MM.1S (cell line): ENCODE measurements at places on chromosomes 16 and 17.

DNA sequence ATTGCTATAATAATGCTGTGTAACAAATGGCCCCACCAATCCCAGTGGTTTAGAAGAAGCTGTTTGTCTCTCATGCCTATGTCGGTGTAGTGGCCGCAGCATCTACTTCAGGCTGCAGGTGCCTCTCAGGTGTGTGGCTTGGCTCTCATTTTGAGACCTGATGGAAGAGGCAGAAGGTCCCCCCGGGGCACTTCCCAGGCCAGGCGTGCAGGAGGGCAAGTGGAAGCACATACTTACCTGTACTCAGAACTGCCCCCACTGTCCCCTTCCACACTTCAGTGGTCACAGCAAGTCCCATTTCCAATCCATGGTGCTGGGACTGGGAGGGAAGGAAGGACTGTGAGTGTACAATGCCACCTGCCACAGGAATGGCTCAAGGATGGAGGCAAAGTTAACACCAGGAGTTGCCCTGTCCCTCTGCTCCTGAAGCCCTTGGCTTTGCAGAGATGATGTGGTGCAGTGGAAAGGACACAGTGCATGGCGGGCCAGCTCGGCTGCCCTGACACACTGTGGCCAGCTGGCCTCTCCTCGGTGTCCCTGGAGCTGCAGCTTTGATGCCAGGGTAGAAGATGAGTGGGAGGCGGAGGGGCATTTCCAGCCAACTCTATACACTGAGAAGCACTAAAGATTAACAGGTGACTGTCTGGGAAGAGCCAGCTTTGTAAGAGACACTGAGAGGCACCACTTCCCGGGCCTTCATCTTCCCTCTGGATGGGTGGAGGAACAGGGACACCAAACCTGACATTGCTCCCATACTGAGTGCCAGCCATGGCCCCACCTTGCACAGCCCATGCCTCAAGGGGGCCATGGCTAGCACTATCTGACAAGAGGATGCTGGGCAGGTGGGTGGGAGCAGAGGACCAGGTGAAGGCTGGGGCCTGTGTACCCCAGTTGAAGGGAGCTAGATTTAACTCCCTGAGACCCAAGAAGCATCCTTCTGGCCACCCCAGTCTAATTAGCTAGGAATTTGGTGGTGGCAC lies 105.9 kb downstream of the METRNL start:
- H3K27me3 ChIP-seq = peaks cover 52% of the 10 kb centered on the region
- DNase-seq = no peak
- no peaks in the 10 kb centered on the region for H3K4me1 ChIP-seq
- no peaks in the 10 kb centered on the region for H3K36me3 ChIP-seq

DNA sequence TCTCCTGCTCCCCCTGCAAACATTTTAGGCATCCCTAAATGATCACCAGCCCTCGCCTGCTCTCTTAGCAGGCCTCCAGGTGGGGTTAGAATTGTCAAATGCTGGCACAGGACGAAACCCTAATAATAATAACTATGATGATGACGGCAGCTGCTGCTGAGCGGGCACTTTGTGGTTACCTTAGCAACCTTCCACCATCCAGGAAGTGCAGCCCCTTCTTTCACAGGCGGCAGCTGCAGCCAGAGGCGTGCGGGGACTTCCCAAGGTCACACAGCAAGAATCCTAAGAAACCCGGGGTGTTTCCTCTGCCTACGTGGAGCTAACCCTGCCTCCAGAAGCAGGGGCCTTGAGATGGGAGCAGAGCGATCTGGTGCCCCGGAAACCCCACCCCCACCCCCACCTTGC lies 22.4 kb upstream of the EIF1 start:
- H3K4me1 ChIP-seq = peaks cover 10% of the 10 kb centered on the region
- no peaks in the 10 kb centered on the region for H3K27me3 ChIP-seq
- peak overlapping the region; percentile 95 for H3K27ac ChIP-seq
- peak; percentile 97 for DNase-seq
- peak overlapping the region; percentile 75 for H3K4me3 ChIP-seq

GRCh38 chr17:56144223-56144622 lies 9.1 kb upstream of the ANKFN1 start:
- no peak for DNase-seq
- no peaks in the 10 kb centered on the region for H3K36me3 ChIP-seq
- H3K4me3 ChIP-seq = no peak overlapping the region
- no peaks in the 10 kb centered on the region for H3K27me3 ChIP-seq
- H3K4me1 ChIP-seq = no peaks in the 10 kb centered on the region

DNA sequence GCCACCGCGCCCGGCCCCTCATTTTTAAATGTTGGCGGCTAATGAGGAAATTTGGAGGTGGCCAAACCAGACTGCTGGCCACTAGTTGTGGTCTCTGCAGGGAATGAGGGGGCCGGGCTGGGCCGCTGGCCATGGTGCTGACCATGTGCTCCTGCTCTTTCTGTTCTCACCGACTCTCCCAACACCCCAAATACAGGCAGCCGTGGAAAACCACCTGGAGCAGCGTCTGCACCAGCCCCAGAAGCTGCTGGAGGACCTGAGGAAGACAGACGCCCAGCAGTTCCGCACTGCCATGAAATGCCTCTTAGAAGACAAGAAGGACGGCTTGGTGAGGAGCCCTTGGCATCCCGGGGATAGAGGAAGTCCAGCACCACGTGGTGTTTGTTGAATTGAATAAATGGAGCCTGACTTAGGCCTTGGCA lies 21.3 kb downstream of the OTOA start:
- H3K27ac ChIP-seq = no peak overlapping the region
- no peaks in the 10 kb centered on the region for H3K27me3 ChIP-seq
- no peak overlapping the region for H3K4me3 ChIP-seq
- H3K4me1 ChIP-seq = no peaks in the 10 kb centered on the region
- no peaks in the 10 kb centered on the region for H3K36me3 ChIP-seq

DNA sequence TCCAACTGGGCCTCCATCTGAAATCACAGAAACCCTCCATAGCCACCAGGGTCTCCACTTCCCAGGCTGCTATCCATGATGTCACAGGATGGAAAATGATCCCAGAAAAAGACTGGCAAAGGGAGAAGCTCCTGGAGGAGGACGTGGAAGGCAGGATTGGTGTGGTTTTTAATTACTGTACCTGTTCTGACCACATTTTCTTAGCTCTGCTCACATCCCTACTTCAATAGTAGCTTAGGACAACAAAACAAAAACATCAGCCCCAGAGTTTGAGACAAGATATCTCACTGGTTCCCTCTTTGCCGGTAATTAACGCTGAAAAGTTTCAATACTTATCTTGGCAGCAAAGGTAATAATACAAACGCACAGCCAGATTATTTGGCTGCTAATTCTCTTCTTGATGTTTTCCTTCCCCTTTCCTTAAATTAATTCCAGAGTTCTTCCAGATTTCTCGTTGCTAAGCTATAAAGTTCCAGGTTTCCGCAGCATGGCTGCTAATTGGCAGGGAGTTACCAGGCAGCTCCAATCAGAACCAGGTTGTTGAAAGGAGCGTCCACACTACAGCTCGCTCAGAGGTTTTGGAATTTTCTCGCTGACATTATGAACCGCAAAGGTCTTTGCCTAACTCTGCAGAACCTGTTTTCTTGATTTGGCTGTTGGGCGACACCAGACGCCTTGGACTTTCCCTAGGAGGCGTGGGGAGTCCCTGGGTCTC lies 263.4 kb downstream of the MRTFB start:
- no peaks in the 10 kb centered on the region for H3K4me1 ChIP-seq
- no peak overlapping the region for H3K4me3 ChIP-seq
- H3K27me3 ChIP-seq = no peaks in the 10 kb centered on the region

GRCh38 chr17:50935996-50936266 lies 69.8 kb upstream of the TOB1 start:
- DNase-seq = no peak
- H3K27me3 ChIP-seq = no peaks in the 10 kb centered on the region
- H3K4me3 ChIP-seq = no peak overlapping the region
- no peaks in the 10 kb centered on the region for H3K4me1 ChIP-seq
- no peak overlapping the region for H3K27ac ChIP-seq

DNA sequence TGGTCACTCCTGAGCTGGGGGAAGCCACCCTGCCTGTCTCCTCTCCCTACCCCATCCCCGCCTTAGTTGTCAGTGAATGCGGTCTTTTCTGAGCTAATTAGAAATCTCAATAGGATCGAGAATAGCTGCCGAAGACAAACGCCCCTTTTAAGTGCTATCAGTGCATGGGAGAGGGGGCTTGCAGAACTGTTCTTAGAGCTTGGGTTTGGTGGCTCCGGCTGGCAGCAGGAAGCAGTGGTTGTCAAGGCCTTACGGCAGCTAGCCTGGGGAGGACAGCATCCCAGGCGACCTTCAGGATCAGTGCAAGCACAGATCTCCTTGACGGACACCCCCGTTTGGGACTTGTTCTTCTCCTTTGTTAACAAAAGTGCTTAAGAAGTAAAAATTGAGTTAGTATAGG lies 195.1 kb downstream of the CCDC182 start:
- H3K27me3 ChIP-seq = no peaks in the 10 kb centered on the region
- peaks cover 26% of the 10 kb centered on the region for H3K4me1 ChIP-seq
- H3K27ac ChIP-seq = no peak overlapping the region; the same call in 1 of the 2 replicates
- no peaks in the 10 kb centered on the region for H3K36me3 ChIP-seq
- H3K4me3 ChIP-seq = no peak overlapping the region
- DNase-seq = no peak

GRCh38 chr17:31067691-31068184 lies 27.0 kb upstream of the NF1 start:
- no peaks in the 10 kb centered on the region for H3K36me3 ChIP-seq
- H3K27ac ChIP-seq = no peak overlapping the region
- H3K4me1 ChIP-seq = peaks cover 4% of the 10 kb centered on the region; the same call in 1 of the 2 replicates
- no peak for DNase-seq
- H3K27me3 ChIP-seq = no peaks in the 10 kb centered on the region

GRCh38 chr17:65593092-65593854 lies 31.8 kb upstream of the AXIN2 start:
- H3K4me3 ChIP-seq = no peak overlapping the region
- no peaks in the 10 kb centered on the region for H3K4me1 ChIP-seq
- H3K27me3 ChIP-seq = no peaks in the 10 kb centered on the region
- H3K36me3 ChIP-seq = no peaks in the 10 kb centered on the region

DNA sequence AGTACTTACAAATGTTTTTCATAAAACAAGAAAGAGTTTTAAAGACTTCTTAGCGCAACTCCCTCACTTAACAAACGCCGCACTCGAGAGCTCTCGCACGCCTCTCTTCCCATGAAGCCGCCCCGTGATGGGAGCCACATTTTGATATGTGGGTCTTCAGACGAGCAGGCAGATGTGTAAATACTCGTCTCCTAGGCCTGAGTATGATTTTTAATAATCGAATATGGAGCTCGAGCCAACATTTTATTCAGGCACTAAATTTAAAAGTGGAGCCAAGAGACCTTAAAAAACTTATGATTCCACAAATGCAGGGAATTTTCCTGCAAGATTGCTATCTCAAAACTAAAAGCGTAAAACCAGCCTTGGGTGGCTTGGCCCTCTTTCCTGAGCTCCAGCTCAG lies 55.4 kb downstream of the IRX6 start:
- no peaks in the 10 kb centered on the region for H3K27me3 ChIP-seq
- H3K4me3 ChIP-seq = no peak overlapping the region
- DNase-seq = no peak

GRCh38 chr16:54720259-54720658 lies 210.4 kb upstream of the IRX5 start:
- no peak for DNase-seq
- H3K36me3 ChIP-seq = no peaks in the 10 kb centered on the region
- H3K27ac ChIP-seq = no peak overlapping the region
- no peak overlapping the region for H3K4me3 ChIP-seq
- H3K27me3 ChIP-seq = no peaks in the 10 kb centered on the region

GRCh38 chr16:35744084-35744483 lies 2284.7 kb downstream of the TP53TG3F start:
- no peak for DNase-seq
- H3K27me3 ChIP-seq = no peaks in the 10 kb centered on the region
- H3K27ac ChIP-seq = no peak overlapping the region

DNA sequence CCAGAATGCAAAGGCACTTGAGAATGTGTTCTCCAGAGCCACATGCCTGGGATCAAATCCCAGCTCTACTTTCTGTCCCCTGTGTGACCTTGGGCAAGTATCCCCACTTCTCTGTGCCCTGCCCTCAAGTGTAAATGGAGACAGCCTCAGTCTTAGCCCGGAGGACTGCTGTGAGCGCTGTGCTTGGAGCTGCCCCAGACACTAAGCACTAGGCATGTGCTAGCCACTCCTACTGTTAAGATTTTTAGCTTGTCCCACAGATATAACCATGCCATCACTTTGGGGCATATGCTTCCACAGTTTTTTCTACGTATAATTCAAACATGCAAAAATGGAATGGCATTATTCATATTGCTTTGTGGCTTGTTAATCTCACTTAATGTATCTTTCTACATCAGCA lies 29.4 kb downstream of the TMEM11 start:
- DNase-seq = no peak
- H3K4me1 ChIP-seq = no peaks in the 10 kb centered on the region
- no peaks in the 10 kb centered on the region for H3K27me3 ChIP-seq
- H3K27ac ChIP-seq = no peak overlapping the region
- H3K4me3 ChIP-seq = no peak overlapping the region

DNA sequence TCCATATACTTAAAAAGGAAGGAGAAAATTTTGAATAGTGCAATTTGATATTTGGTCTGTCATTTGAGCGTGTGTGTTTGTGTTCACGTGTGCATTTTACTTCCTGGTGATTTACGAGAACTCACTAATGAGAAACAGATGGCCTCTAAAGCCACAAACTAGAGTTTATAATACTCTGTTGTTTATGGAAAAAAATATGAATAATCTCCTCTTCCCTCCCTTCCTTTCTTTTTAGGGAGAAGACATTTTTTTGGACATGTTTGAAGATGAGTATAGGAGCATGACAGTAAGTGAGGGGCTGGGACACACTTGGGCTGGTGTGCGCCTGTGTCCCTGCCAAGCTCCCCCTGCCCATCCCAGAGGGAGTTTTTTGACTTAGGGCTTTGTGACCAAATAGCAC lies 102.7 kb downstream of the CLEC16A start:
- DNase-seq = no peak
- no peak overlapping the region for H3K27ac ChIP-seq
- H3K4me3 ChIP-seq = no peak overlapping the region
- no peaks in the 10 kb centered on the region for H3K36me3 ChIP-seq
- H3K4me1 ChIP-seq = no peaks in the 10 kb centered on the region

GRCh38 chr16:1378804-1379303 lies 27.1 kb downstream of the GNPTG start:
- no peaks in the 10 kb centered on the region for H3K36me3 ChIP-seq
- H3K4me1 ChIP-seq = no peaks in the 10 kb centered on the region
- peak overlapping the region; percentile 65 for H3K27ac ChIP-seq
- DNase-seq = peak; percentile 68
- H3K27me3 ChIP-seq = no peaks in the 10 kb centered on the region

DNA sequence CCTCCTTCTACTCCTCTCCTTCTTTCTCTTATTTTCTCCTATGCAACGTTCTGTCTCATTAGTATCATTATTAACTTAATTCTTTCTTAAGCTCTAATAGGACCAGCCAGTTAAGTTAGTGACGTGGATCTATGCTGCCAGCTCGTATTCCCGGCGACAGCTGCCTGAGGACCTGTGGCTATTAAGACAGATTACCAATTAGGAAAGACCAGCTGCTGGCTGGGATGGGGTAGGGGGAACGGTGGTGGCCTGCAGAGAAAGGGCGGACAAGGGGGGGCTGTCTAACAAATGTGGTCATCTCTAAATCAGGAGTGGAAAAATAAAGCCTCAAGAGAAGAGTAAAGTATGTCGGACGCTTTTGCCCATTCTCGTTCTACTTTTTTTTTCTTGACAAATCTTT lies 770 bp upstream of the MYH3 start:
- no peaks in the 10 kb centered on the region for H3K36me3 ChIP-seq
- no peaks in the 10 kb centered on the region for H3K27me3 ChIP-seq
- no peaks in the 10 kb centered on the region for H3K4me1 ChIP-seq
- no peak for DNase-seq
- no peak overlapping the region for H3K27ac ChIP-seq
